ENCODE measurements at places on chromosomes 2 and 18.

- no peak for DNase-seq
Measured at GRCh38 chr2:20494241-20494640, 47.4 kb downstream of the RHOB start.

DNA sequence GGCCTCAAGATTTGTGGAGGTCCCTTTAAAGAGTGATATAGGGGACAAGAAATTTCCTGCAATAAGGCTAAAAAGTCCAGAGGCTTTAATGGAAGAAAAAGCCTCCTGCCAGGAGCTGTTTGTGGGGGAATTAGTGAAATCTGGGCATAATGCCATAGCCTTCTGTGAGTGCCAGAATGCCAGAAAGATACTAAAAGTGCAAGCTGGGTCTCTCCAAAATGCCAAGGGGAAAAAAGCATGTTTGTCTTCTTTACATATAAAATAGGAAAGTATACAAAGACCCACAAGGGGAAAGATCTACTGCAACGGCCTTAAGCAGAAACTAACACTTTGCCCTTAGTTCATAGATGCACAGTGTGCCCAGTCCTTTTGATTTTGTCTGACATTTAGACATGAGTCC lies 647.7 kb upstream of the ZNF804A start:
- peak; percentile 24 for DNase-seq

DNA sequence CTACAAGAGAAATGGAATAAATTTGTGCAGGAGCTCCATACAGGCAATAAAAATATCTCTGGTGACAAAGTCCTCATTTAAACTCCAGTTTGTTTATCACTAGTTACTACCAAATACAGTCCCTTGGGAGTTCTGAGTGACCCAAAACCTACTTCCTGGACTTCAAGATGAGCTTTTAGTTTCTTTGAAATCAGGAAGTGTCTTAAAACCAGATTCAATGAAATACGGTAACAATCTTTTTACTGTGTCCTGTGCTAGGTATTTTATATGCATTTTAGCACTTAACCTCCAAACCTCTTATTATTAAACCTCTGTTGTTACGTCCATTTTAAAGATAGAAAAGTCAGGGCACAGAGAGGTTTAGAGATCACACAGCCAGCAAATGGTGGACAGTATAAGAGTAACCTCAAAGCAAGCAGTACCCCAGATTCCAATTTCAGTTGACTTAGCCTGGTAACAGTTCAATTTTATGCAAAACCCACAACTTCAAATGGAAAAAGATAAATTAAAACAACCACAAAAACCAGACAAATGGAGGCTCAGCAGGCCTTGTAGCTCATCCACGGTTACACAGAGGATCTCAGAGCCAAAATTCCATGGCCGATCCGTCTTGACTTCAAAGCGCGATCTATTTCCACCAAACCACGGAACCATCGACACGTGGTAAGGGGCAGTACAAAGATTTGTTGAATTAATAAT lies 1.3 kb upstream of the KCMF1 start:
- DNase-seq: no peak

GRCh38 chr2:21552981-21553380 lies 429.2 kb downstream of the TDRD15 start:
- no peak for DNase-seq

All from NCI-H524 (cell line).